ENCODE measurements at places on chromosomes 3 and 15.
A peak's percentile ranks its signal among the peaks of the same experiment; 100 is the strongest.

GRCh38 chr3:18046131-18046915, 303.9 kb upstream of the TBC1D5 start:
- no peak for DNase-seq

DNA sequence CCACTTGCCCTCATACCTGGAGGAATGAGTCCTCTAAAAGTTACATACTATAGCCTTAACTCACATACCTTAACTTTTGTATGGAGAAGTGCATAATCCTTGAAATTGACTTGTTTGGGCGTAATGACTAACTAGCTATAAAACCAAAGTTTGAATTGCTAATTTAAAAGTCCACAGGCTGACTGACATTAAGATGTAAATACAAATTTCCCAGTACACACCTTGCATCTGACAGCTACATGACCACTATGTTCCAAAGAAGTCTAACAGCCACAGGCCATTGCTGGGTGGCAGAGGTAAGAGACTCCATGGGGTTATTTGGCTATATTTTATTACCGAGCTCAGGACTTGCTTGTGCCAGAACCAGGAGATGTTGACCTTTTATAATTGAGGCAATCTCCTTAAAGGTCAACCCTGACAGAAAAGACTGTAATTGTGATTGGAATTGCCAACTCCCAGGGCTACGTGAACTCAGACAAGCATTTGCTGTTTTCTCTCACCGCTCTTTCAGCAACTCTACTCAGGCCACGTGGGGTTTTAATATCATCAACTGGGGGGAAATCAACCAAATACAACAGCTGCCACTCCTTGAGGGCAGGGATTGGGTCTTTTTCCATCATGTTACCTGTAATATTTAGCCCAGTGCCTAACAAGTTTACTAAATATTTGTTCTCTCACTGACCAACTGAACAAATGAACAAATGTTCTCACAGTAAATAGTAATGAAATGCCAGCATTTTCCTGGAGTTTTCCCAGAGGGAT, 139.9 kb downstream of the SEMA6D start:
- no peak for DNase-seq

DNA sequence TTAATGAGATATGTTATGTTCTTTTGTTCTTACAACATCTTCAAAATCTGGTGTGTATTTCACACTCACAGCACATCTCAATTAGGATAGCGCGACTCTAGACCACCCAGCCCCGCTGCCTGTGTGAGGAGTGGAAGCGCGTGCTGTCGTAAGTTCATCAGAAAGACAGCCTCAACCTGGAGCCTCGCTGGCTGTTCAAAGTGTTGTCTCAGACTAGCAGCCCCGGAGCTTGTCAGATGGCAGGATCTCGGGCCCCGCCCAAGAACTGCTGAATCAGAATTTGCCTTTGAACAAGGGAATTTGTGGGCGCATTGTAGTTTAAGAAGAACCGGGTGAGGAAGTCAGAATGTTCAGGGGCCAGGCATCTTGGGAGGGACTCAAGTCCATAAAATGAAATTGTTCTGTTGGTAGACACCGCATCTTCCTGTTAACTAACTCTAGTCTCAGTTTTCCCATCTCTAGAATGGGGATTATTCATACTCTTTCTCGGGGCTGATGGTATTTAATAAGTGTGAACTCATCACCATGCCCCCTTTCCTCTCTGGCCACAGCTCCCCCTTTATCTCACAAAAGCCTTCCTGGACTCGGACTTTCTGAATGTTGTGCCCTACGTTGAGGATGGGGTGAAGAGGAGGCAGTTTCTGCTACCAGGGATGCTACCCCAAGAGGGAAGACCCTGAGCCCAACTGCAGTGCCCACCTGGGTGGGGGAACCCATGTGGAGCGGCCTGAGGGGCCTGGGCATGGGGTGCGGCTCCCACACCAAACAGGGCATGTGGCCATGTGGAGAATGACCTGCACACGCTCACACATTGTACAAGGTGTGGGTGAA, 40.4 kb downstream of the BHLHE40 start:
- no peak for DNase-seq

DNA sequence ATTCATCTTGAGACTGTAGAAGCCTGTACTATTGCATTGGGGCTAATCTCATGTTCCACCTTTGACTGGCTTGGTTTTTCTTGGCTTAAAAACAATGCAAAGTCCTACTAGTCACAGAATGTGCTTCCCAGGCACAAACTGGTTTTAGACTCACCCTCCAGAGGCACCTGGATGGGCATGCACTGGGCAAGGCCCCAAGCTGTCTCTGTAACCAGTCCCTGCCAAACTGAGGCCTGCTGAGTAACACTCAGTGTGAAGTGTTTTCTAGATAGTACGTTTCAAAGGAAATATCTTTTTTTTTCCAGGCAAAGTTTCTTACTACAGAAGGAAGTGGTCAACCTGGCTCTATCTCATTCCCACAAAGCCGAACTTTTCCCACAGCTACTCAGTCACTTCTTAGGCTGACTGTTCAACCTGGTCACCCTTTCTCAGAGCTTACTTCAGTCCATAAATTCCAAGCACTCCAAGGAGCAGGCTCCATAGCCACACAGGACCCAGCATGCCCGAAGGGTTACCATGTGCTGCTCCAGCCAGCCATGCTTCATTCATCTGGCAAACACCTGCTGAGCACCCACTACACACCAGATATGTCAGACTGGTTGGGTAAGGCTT, 57.4 kb downstream of the NPTN start:
- peak; percentile 79 for DNase-seq

DNA sequence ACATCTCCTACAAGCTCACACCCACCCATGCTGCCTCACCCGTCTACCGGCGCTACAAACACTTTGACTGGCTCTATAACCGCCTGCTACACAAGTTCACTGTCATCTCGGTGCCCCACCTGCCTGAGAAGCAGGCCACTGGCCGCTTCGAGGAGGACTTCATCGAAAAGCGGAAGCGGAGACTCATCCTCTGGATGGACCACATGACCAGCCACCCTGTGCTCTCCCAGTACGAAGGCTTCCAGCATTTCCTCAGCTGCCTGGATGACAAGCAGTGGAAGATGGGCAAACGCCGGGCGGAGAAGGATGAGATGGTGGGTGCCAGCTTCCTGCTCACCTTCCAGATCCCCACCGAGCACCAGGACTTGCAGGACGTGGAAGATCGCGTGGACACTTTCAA, 2.1 kb downstream of the SNX33 start:
- no peak for DNase-seq
